Natural killer cell (primary cell): ENCODE measurements at places on chromosomes 4 and X. TPM values are rescaled to one million over a fixed set of nuclear protein-coding genes. Genes with fewer than 3 reads are reported as not detected.
A peak's percentile ranks its signal among the peaks of the same experiment; 100 is the strongest.

DNA sequence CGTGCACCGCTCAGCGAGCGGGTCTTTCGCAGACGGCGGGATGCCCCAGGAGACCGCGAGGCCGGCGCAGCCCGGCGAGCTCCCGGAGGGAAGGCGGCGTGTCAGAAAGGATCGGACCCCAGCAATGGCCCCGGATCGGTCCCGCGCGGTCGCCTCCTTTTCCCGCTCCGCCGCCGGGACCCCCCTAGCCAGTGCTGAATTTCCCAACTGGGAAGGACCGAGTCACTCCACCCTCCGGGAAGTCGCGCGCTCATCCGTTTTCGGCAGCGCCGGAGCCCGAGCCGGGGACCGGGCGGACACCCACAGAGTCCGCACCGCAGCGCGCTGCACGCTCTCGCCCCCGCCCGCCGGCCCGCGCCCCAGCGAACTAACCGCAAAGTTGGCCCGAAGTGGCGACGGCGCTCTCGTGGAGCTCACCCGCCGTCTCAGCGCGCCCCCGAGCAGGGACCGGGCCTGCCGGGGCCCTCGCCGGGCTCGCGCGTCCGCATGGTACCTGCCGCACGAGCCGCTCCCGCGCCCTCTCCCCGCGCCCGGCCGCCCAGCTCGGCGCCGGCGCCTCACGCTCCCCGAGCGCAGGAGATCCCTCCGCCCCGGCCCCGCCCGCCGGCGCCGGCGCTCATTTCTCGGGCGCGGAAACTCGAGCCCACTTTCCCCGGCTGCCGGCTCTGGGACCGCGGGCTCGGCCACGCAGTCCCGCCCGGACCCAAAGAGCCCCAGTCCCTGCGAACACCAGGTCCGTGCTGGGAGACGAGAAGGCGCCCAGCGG lies at the start of gene FAT1:
FAT1 (minus strand) TSS at position 565 of the 766 bp plus-strand sequence. CDS start 14,029 bp downstream, outside the sequence.
- H3K4me3 ChIP-seq = no peak within 1 kb of the TSS
- H3K4me1 ChIP-seq = no peaks in the 10 kb centered on the region
- no peak for DNase-seq
- no peaks in the 10 kb centered on the region for H3K36me3 ChIP-seq
- peaks cover 38% of the 10 kb centered on the region for H3K27me3 ChIP-seq

Gene RAB40A
- not detected for total RNA-seq

DNA sequence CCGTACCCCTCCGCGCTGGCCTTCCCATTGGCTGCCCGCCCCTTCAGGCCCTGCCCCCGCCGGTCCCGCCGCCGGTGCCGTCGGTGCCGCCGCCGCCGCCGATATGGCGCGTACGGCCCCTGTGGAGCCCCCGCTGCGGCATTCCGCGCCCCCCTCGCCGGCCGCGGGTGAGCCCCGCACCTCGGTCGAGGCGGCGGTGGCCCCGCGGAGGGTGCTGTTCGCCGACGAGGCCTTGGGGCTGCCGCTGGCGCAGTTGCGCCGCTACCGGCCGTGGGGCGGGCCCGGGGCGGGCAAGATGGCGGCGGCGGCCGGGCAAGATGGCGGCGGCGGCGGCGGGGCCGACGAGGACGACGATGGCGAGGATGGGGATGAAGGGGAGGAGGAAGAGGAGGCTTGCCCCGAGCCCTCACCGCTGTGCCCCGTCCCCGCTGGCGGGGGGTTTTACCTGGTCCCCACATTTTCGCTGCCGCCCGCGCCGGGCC lies at the start of gene PPP1R3F:
PPP1R3F (plus strand) TSS at position 27 of the 482 bp plus-strand sequence; CDS start at position 104, 77 bp downstream.
- H3K4me3 ChIP-seq = peak within 1 kb of the TSS; percentile 92
- peaks cover 54% of the 10 kb centered on the region for H3K4me1 ChIP-seq
- DNase-seq = no peak
- H3K27ac ChIP-seq = peak within 1 kb of the TSS; percentile 100
- H3K27me3 ChIP-seq = no peaks in the 10 kb centered on the region
- H3K36me3 ChIP-seq = no peaks in the 10 kb centered on the region

DNA sequence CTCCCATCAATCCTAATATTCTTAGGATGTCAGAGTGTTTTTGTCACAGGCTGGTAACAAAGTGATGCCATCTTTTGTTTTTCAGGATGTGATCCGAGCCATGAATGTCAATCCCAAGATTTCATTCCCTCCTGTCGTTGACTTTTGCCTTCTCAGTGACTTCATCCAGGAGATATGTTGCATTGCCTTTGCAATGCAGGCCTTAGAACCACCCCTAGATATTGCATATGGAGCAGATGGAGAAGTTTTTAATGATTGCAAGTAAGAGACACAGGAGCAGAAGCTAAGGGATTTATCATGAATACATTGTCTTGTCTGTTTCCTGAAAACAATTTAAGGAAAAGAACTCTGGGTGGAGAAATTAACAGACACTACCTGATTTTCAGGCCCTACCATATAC lies 28.6 kb downstream of the SPATA18 start:
- H3K27ac ChIP-seq = no peak overlapping the region
- DNase-seq = no peak
- no peak overlapping the region for H3K4me3 ChIP-seq
- no peaks in the 10 kb centered on the region for H3K27me3 ChIP-seq
- no peaks in the 10 kb centered on the region for H3K4me1 ChIP-seq

GRCh38 chr4:143202824-143203223 lies 18.1 kb downstream of the USP38 start:
- no peak overlapping the region for H3K4me3 ChIP-seq
- H3K36me3 ChIP-seq = peaks cover 80% of the 10 kb centered on the region
- H3K27ac ChIP-seq = no peak overlapping the region
- H3K4me1 ChIP-seq = no peaks in the 10 kb centered on the region
- DNase-seq = no peak
- no peaks in the 10 kb centered on the region for H3K27me3 ChIP-seq

GRCh38 chrX:17170973-17171372 lies 204.0 kb upstream of the NHS start:
- no peaks in the 10 kb centered on the region for H3K36me3 ChIP-seq
- H3K4me3 ChIP-seq = no peak overlapping the region
- DNase-seq = no peak

DNA sequence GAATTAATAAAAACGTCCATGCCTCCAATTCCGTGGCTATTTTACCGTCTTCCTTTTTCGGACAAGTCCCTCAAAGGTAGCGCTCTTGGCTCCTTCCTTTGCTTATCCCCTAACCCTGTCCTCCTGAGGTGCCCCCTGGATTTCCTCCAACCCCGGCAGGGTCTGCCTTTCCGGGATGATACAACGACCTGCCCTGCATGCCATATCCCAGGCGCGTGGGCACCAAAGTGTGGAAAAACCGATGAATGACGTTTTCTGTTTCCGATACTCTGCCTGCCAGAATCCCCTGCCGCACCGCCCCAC lies 706 bp upstream of the CSTF2 start:
- peaks cover 10% of the 10 kb centered on the region for H3K36me3 ChIP-seq
- peak overlapping the region; percentile 85 for H3K27ac ChIP-seq
- peak overlapping the region; percentile 82 for H3K4me3 ChIP-seq
- DNase-seq = no peak

GRCh38 chr4:1783970-1784369 lies 9.1 kb upstream of the FGFR3 start:
- no peak overlapping the region for H3K27ac ChIP-seq
- H3K4me1 ChIP-seq = no peaks in the 10 kb centered on the region
- no peak overlapping the region for H3K4me3 ChIP-seq

DNA sequence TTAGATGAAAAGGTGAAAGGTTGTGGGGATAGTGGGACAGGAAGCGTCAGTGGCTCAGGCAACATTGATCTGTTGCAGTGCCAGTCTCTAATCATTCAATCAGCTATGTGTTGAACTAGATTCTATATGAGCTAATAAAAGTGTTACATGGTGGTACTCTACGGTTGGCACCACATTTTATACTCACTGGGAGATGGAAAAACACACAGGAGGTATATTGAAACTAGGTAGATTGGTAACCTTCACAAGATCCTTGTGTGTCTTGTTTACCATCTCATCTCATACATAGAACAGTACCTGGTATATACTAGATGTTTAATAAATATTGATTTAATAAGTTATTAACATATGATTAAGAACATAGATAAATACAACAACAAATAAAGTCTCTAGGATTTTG lies 152.7 kb downstream of the NAA11 start:
- H3K27ac ChIP-seq = no peak overlapping the region
- no peak overlapping the region for H3K4me3 ChIP-seq
- H3K36me3 ChIP-seq = no peaks in the 10 kb centered on the region
- H3K27me3 ChIP-seq = no peaks in the 10 kb centered on the region
- no peak for DNase-seq

Gene VBP1
- 19.9 TPM for total RNA-seq

- H3K27ac ChIP-seq = no peak overlapping the region
- DNase-seq = no peak
- no peaks in the 10 kb centered on the region for H3K27me3 ChIP-seq
- H3K4me3 ChIP-seq = no peak overlapping the region
- H3K4me1 ChIP-seq = no peaks in the 10 kb centered on the region
- H3K36me3 ChIP-seq = no peaks in the 10 kb centered on the region
Observed at GRCh38 chrX:18468599-18468998, 43.2 kb downstream of the CDKL5 start.

DNA sequence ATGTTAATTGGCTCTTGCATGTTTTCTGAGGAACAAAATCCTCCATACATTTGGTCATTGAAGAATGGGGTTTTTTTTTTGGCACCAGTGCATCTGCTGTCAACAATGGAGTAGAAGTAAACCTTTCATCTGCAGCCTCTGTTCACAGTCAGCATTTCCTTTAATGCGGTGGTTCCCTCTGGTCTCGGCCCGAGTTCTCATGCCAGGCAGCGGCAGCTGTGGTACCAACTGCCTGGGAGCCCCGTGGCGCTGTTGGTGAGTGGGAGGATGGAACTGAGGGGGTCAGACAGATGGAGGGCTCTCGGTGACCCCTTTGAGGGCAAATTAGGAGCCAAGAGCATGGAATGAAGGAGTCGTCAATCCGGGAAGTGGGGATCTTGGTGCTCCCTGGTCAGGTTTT lies 114.7 kb downstream of the AFF1 start:
- H3K27me3 ChIP-seq = no peaks in the 10 kb centered on the region
- H3K36me3 ChIP-seq = peaks cover 17% of the 10 kb centered on the region

DNA sequence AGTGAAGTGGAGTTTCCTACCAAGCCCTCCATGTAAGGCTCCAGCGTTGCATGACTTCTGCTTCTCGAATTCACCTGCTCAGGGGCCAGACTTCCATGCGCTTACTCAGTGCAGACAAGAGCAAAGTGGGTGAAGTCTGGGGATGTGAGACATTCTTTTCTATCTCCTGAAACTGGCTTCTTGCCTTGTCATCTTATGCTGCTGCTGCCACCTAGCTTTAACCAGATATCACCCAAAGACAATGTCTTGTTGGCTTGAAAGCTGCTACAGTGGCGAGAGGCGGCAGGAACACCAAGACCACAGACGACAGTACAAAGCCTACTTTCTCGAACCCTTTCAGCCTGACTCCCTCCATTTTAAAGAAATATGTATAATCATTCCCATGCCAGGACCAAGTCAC lies 103.6 kb upstream of the ADGRG2 start:
- no peak overlapping the region for H3K4me3 ChIP-seq
- no peaks in the 10 kb centered on the region for H3K27me3 ChIP-seq
- no peaks in the 10 kb centered on the region for H3K4me1 ChIP-seq
- H3K27ac ChIP-seq = no peak overlapping the region

Gene CXCR3
- 8.7 TPM for total RNA-seq

Gene N4BP2
- 17.5 TPM for total RNA-seq

DNA sequence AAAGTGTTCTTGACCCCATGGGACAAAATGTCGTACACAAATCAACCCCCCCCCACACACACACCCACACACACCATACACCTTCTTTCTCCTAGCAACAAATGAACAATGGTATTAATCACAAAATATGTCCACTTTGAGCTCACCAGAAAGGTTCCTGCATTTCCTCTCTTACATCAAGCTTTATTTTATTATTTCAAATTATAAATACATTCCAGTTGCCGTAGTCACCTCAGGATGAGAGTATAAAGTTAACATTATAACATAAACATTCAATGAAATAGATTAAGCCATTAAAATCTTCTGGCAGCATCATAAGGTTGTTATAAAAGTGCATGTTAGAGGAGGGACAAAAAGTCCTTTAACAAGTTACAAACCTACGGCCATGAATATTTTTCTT lies 7.3 kb downstream of the XK start:
- no peak overlapping the region for H3K4me3 ChIP-seq
- no peaks in the 10 kb centered on the region for H3K36me3 ChIP-seq
- DNase-seq = no peak
- no peaks in the 10 kb centered on the region for H3K27me3 ChIP-seq

Gene SAGE1
- total RNA-seq = not detected

Gene WAS
- total RNA-seq = 136 TPM

GRCh38 chr4:183788308-183788905 lies 116.7 kb upstream of the STOX2 start:
- no peaks in the 10 kb centered on the region for H3K4me1 ChIP-seq
- H3K27ac ChIP-seq = no peak overlapping the region
- no peak overlapping the region for H3K4me3 ChIP-seq
- DNase-seq = no peak
- H3K27me3 ChIP-seq = no peaks in the 10 kb centered on the region

- H3K36me3 ChIP-seq = no peaks in the 10 kb centered on the region
- peaks cover 7% of the 10 kb centered on the region for H3K4me1 ChIP-seq
- no peak overlapping the region for H3K4me3 ChIP-seq
- no peak overlapping the region for H3K27ac ChIP-seq
- no peaks in the 10 kb centered on the region for H3K27me3 ChIP-seq
Observed at GRCh38 chr4:155638195-155638965, 28.3 kb upstream of the GUCY1A1 start.

Gene CT83
- not detected for total RNA-seq

Gene TSPAN7
- total RNA-seq = not detected

Gene STK32B
- total RNA-seq = 0.32 TPM

Gene FOXR2
- total RNA-seq = not detected

- no peak for DNase-seq
- H3K27ac ChIP-seq = no peak overlapping the region
- H3K27me3 ChIP-seq = no peaks in the 10 kb centered on the region
- no peaks in the 10 kb centered on the region for H3K36me3 ChIP-seq
Observed at GRCh38 chrX:133544115-133544514, 128.8 kb upstream of the GPC4 start.

GRCh38 chr4:145580906-145581305 lies 38.3 kb upstream of the MMAA start:
- H3K27ac ChIP-seq = no peak overlapping the region
- peaks cover 3% of the 10 kb centered on the region for H3K27me3 ChIP-seq
- H3K36me3 ChIP-seq = no peaks in the 10 kb centered on the region
- DNase-seq = no peak

- H3K4me3 ChIP-seq = no peak overlapping the region
- no peaks in the 10 kb centered on the region for H3K36me3 ChIP-seq
- no peaks in the 10 kb centered on the region for H3K27me3 ChIP-seq
Observed at GRCh38 chrX:97740886-97741285, 857.2 kb downstream of the RPA4 start.

DNA sequence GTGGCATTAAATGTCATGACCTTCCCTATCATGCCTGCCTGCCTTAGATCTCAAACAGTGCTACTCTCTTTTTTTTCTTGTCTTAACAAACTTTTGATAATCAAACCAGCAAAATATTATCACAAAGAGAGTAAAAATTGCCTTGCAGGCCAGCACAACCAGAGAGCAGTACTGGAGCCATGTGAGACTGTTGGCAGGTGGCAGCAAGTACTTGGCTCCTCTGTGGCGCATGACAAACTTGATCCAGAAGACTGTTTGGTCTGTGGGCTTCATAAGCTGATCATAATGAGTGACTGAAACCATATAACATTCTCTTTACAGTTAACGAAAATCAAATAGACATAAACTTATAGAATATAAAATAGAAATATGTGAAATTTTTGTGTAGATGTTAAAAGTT lies 33.3 kb upstream of the UGT2A3 start:
- H3K27me3 ChIP-seq = no peaks in the 10 kb centered on the region
- no peaks in the 10 kb centered on the region for H3K4me1 ChIP-seq
- no peaks in the 10 kb centered on the region for H3K36me3 ChIP-seq
